ENCODE measurements at places on chromosomes 2 and 18. TPM values are rescaled to one million over a fixed set of nuclear protein-coding genes. Genes with fewer than 3 reads are reported as not detected.
A peak's percentile ranks its signal among the peaks of the same experiment; 100 is the strongest.

GRCh38 chr2:72149556-72150156, 2.0 kb upstream of the CYP26B1 start:
- no peaks in the 10 kb centered on the region for H3K36me3 ChIP-seq
- H3K27ac ChIP-seq: no peak overlapping the region
- DNase-seq: peak; percentile 15
- peaks cover 44% of the 10 kb centered on the region for H3K4me1 ChIP-seq
- no peaks in the 10 kb centered on the region for H3K27me3 ChIP-seq

DNA sequence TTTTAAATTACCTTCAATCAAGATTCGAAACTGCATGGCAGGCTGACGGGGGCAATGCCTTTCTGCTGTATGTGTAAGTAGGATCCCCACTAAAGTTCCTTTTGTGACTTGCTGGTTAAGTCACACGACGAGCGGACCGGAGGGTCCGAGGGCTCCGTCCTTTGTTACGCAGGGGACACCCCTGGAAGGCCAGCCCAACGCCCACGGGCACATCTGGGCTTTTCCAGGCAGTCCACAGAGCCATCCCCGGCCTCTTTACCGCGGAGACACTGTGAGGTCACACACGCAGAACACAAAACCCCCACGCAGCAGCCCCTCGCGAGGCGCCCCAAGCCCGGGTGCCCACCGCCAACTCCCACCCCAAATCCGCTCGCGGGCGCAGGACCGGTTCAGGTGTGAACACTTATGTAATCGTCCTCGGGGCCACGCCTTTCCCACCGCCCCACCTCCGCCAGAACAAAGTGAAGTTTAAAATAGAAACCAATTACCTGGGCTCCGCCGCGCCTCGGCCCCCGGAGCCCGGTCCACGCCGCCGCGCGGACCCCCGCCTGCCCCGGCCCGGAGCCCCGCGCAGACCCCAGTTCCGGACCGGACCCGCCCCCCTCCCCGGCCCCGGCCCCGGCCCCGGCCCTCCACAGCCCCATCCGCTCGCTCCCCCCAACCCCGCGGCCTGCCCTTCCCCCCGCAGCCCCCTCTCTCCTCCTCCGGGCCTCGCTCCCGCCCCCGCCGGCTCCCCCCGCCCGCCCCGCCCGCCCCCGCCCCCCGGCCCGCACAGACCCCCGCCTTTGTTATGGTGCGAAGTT, 4.2 kb downstream of the ZNF516 start:
- peak overlapping the region; percentile 76 for H3K27ac ChIP-seq
- H3K27me3 ChIP-seq: no peaks in the 10 kb centered on the region
- no peaks in the 10 kb centered on the region for H3K36me3 ChIP-seq
- H3K4me3 ChIP-seq: peak overlapping the region; percentile 42
- peaks cover 35% of the 10 kb centered on the region for H3K4me1 ChIP-seq

DNA sequence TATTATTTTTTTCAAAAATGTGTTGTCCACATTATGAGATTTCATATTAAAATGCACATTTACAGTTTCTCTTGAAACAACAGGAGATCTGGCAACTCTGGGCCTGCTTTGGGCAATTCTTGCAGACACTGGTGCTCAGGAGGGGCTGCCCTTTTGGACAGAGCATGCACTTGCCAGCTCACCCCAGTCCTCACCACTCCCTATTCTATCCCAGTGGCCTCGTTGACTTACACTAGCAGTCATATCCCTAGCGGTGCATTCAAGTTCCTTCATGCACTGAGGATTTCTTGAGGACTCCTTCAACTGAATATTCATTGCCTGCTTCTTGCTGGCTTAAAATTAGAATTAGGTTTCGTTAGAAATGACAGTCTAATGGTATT, 87.9 kb upstream of the FHL2 start:
- no peaks in the 10 kb centered on the region for H3K36me3 ChIP-seq
- H3K27ac ChIP-seq: peak overlapping the region; percentile 21
- H3K4me1 ChIP-seq: peaks cover 20% of the 10 kb centered on the region
- no peaks in the 10 kb centered on the region for H3K27me3 ChIP-seq

GRCh38 chr18:62486290-62486964, 36.4 kb upstream of the ZCCHC2 start:
- no peaks in the 10 kb centered on the region for H3K36me3 ChIP-seq
- H3K4me1 ChIP-seq: peaks cover 7% of the 10 kb centered on the region
- peak; percentile 39 for DNase-seq
- no peak overlapping the region for H3K27ac ChIP-seq
- H3K27me3 ChIP-seq: no peaks in the 10 kb centered on the region
- no peak overlapping the region for H3K4me3 ChIP-seq

DNA sequence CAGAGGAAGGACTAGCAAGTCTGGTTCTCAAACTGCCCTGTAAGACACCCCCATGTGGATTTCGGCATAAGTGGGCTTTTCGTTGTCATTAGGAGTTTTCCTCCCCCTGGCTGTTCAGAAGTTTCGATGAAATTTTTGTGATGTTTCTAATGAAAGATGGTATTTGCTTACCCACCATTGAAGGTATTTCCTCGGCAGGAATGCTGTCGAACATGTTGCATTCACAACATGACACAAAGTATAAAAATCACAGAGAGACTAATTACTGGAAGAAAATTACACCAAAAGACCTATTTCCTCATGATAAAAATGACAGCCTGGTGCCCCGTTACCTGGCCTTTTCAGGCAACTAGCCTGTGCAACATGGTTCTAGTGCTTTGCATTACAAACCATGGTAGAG, 144.9 kb downstream of the TXNL1 start:
- no peak overlapping the region for H3K4me3 ChIP-seq
- no peaks in the 10 kb centered on the region for H3K36me3 ChIP-seq
- H3K27me3 ChIP-seq: no peaks in the 10 kb centered on the region
- no peak overlapping the region for H3K27ac ChIP-seq
- H3K4me1 ChIP-seq: no peaks in the 10 kb centered on the region

RAX gene
- total RNA-seq: not detected

DPP4 gene
- 7.5 TPM for total RNA-seq

GRCh38 chr2:159285929-159286708, at the start of gene WDSUB1:
WDSUB1 (minus strand) TSS chr2:159286703; CDS start chr2:159283069, 3,634 bp downstream.
- H3K27me3 ChIP-seq: no peaks in the 10 kb centered on the region
- peaks cover 31% of the 10 kb centered on the region for H3K4me1 ChIP-seq
- no peaks in the 10 kb centered on the region for H3K36me3 ChIP-seq
- peak within 1 kb of the TSS; percentile 92 for H3K27ac ChIP-seq
- peak within 1 kb of the TSS; percentile 21 for H3K4me3 ChIP-seq

GRCh38 chr2:206641226-206641625, 1.1 kb upstream of the FAM237A start:
- peaks cover 17% of the 10 kb centered on the region for H3K27me3 ChIP-seq
- H3K36me3 ChIP-seq: no peaks in the 10 kb centered on the region
- H3K27ac ChIP-seq: no peak overlapping the region

- DNase-seq: no peak
- no peaks in the 10 kb centered on the region for H3K27me3 ChIP-seq
- no peak overlapping the region for H3K27ac ChIP-seq
Observed at GRCh38 chr2:186726938-186727337, 33.1 kb downstream of the FAM171B start.

CFAP65 gene
- total RNA-seq: not detected

- H3K4me1 ChIP-seq: no peaks in the 10 kb centered on the region
- no peaks in the 10 kb centered on the region for H3K36me3 ChIP-seq
- no peaks in the 10 kb centered on the region for H3K27me3 ChIP-seq
- DNase-seq: no peak
- no peak overlapping the region for H3K27ac ChIP-seq
Observed at GRCh38 chr2:124816007-124816406, 790.9 kb downstream of the CNTNAP5 start.

DNA sequence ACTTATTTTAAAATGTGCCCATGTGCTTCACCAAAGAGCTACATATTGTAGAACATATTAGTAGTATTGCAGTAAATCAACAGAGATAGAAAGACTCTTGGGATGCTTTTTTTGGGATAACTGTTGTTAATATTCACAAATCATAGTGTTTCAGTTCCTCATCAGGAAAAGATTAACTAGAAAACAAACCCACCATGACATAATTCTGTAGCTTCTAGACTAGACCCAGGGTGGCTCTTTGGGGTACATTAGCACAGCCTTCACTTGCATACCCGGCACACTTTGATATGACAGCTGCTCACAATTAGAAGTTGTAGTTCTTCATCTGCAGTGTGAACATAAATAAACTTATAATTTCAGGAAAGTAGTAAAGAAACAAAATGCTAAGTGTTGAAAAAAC, 154.2 kb downstream of the ATP9B start:
- no peak overlapping the region for H3K4me3 ChIP-seq
- DNase-seq: no peak
- no peaks in the 10 kb centered on the region for H3K36me3 ChIP-seq
- H3K27me3 ChIP-seq: no peaks in the 10 kb centered on the region
- H3K4me1 ChIP-seq: no peaks in the 10 kb centered on the region

DNA sequence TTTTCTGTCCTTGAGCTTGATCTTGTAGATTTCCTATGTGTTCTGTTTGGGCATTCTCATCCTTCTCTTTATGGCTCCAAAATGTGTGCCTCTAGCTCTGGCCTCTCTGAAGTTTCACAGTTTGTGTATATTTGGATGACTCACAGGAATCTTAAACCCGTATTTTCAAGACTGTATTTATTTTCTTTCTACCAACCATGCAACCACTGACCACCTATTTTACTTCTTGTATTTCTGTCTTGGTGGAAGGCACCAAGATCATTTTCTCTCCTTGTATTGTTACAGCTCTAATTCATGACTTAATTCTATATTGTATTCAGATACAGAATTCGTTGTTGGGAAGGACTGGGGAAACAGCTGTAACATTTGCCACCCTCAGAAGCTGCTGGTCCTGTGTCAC, 39.5 kb downstream of the ACSL3 start:
- no peaks in the 10 kb centered on the region for H3K27me3 ChIP-seq
- DNase-seq: no peak
- no peaks in the 10 kb centered on the region for H3K36me3 ChIP-seq
- peaks cover 14% of the 10 kb centered on the region for H3K4me1 ChIP-seq
- H3K4me3 ChIP-seq: no peak overlapping the region
- H3K27ac ChIP-seq: no peak overlapping the region

ANKRD53 gene
- 10.2 TPM for total RNA-seq

DNA sequence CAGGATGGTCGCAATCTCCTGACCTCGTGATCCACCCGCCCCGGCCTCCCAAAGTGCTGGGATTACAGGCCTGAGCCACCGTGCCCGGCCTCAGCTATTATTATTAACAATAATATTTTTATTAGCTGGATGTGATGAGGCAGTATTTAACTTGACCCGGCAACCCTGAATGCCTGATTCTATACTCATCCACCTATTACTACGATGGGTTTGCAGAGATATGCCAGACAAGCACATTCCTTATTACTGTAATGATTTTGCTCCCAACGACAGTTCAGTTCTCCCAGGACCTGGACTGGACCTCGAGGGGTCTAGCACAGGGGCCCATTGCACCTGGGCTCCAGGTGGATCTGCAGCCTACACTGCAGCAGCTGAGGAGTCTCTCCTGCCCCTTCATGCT, 32.6 kb downstream of the BMP10 start:
- no peak for DNase-seq
- no peak overlapping the region for H3K27ac ChIP-seq
- no peak overlapping the region for H3K4me3 ChIP-seq
- no peaks in the 10 kb centered on the region for H3K27me3 ChIP-seq

DNA sequence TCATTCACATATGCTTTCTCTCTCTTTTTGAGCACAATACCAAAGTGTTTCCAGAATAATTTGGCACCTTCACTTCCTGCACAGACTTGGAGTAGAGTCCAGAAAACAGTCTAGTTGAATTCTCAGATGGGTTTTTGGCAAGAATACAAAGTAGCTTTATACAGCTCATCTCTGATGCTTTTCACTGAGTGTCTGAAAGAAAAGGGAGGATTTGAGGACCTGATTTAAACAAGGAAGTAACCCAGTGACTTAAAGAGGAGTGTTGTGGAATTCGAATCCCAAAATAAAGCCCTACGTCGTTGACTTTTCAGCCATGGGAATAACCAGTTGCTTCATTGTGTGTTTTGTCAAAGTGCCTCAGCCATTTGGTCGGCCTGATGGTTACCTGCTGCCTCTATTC, 31.8 kb downstream of the METAP1D start:
- no peak overlapping the region for H3K4me3 ChIP-seq
- no peaks in the 10 kb centered on the region for H3K27me3 ChIP-seq
- H3K36me3 ChIP-seq: no peaks in the 10 kb centered on the region
- H3K4me1 ChIP-seq: no peaks in the 10 kb centered on the region
- DNase-seq: no peak

DNA sequence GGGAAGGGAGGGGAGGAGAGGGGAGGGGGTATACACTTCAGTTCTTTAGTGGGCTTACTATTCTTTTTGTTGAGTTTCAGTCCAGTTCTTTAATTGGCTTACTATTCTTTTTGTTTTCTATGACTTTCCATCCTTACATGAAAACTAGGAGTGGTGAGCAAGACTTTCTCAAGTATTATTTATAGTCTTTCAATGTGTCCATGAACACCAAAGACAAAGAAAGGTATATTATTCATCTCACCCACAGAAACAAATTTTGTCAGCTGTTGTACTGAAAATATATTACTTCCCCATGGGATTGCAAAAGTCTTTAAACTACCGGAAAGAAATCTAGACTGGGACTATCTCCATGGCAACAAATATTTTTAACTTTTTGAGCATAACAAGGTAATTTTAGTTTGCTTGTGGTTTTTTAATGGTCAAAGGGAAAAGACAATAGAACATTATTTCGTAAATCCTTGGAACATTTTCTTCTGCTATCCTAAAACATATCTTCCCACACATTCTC, 17.6 kb downstream of the ADAM17 start:
- peaks cover under 1% of the 10 kb centered on the region for H3K36me3 ChIP-seq
- no peak for DNase-seq
- peaks cover 26% of the 10 kb centered on the region for H3K4me1 ChIP-seq

DNA sequence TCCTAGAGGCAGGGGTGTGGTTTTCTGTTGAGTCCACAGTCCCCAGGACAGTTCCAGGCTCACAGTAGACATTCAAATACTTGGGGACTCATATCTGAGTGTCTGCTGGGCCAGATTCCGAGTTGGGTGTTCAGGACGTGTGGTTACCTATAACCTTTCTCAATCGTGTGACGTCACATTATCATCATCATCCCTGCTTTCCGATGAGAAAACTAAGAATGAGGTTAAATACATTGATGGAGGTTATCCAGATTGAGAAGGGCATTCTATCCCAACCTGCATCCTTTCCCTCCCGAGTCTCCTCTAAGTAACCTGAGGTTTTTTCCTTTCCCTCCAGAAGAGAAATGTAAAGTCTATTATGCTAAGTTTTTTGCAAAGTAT, 204.6 kb downstream of the MGAT5 start:
- H3K27ac ChIP-seq: no peak overlapping the region
- no peaks in the 10 kb centered on the region for H3K36me3 ChIP-seq
- peaks cover 17% of the 10 kb centered on the region for H3K4me1 ChIP-seq
- H3K27me3 ChIP-seq: no peaks in the 10 kb centered on the region
- H3K4me3 ChIP-seq: no peak overlapping the region
- DNase-seq: peak; percentile 4

DYSF gene
- 3.1 TPM for total RNA-seq

All from body of pancreas (tissue), 4 donors.